ENCODE measurements at places on chromosomes 12 and 14.

DNA sequence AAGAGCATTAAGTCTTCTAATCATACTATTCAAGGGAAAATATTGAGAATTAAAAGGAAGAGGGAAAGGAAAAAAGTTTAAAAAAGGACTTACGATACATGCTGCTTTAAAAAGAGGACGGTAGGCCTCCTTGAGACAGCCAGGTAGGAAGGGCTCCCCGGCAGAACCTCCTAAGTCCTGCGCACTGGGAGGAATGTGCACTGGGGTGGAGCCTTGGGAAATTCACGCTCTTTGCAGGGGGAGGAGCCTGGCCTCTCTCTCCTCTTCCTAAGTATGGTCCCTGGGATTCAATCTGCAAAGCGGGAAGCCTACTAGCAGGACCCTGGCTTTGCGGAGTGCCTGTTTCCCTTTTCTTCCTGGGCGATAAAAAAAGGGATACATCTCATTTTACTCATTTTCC, 553.0 kb downstream of the RPS29 start:
- DNase-seq: no peak

DNA sequence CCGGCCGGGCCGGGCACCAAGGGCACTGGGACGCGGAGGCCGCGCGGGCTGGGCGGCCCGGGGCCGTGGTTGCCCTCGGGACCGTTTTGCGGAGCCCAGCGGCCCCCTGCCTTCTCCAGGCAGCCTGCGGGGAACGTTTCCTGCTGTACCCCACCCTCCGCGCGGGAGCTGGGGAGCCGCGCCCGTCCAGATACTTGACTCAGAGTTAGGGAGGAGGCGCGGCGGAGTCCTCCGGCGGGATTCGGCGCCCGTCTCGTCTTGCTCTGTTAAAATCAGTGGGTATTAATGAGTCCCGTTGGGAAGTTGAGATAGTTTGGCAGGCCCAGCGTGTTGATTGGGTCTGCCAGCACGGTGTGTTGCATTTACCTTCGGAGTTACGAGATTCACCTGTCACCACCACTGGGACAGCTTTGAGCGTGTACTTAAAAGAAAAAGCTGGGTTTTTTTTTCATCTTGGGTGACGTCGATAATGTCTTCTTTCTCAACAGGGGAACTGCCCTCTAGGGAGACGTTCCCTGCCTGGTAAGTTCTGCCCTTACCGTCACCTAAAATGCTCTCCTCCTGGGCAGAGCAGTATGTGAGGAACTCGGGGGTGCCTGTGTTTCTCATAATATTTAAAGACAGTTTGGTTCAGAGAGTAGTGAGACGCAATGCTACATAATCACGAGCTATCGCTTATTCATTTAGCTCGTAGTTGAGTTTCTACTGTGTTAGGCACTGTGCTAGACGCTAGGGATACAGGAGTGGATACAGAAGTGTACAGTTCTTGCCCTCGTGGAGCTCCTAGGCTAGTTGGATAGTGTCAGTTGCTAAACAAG, 596 bp downstream of the DLST start:
- DNase-seq: peak; percentile 39

DNA sequence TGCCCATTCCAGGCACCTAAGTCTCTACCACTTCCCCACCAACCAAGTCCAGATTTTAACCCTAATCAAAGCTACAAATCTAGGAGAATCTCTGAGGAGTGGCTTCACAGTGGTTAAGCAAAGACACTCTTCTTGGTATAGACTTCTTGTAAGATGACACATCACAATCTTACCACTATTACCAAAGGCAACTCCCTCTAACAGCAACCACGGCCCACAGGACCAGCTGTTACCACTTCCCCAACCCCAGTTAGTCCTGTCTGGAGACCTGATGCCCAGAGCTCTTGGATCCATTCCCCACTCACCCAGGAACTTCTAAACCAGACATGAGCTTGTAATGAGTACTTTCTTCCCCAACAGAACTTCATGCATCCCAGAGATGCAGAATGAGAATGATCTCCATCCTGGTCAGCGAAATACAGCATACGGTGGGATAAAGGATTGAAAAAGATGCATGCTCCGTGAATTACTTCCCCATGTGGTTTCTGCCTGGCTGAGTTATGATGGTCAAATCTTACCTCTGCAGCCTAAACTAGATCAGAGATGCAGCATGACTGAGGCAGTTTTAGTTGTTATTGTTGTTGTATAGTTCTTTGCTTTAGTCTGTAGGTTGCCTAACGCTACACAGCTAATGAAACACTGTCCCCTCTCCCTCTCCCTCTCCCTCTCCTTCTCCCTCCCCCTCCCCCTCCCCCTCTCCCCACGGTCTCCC, 87.7 kb upstream of the FOXN3 start:
- peak; percentile 35 for DNase-seq

DNA sequence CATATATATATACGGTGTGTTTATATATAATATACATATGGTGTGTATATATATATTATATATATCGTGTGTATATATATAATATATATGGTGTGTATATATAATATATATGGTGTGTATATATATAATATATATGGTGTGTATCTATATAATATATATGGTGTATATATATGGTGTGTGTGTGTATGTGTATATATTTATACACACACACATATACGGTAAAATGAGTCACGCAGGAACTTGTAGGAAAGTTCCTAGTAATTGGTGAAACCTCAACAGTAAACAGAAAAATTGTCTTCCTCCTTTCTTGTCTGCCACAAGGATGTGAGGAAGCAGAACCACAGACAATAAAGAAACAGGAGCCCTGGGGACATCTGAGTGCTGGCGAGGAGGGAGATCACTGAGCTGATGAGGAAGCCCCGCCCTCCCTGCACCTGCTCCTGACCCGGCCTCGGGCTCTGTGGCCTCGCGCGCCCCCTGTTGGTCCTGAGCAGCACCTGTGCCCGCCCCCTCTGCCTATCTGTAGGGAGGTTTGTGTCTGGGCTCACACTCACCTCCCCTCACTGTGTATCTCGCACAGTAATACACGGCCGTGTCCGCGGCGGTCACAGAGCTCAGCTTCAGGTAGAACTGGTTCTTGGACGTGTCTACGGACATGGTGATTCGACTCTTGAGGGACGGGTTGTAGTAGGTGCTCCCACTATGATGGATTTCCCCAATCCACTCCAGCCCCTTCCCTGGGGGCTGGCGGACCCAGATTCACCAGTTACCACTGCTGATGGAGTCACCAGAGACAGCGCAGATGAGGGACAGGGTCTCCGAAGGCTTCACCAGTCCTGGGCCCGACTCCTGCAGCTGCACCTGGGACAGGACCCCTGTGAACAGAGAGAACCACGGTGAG, 1079.4 kb downstream of the TMEM121 start:
- no peak for DNase-seq

DNA sequence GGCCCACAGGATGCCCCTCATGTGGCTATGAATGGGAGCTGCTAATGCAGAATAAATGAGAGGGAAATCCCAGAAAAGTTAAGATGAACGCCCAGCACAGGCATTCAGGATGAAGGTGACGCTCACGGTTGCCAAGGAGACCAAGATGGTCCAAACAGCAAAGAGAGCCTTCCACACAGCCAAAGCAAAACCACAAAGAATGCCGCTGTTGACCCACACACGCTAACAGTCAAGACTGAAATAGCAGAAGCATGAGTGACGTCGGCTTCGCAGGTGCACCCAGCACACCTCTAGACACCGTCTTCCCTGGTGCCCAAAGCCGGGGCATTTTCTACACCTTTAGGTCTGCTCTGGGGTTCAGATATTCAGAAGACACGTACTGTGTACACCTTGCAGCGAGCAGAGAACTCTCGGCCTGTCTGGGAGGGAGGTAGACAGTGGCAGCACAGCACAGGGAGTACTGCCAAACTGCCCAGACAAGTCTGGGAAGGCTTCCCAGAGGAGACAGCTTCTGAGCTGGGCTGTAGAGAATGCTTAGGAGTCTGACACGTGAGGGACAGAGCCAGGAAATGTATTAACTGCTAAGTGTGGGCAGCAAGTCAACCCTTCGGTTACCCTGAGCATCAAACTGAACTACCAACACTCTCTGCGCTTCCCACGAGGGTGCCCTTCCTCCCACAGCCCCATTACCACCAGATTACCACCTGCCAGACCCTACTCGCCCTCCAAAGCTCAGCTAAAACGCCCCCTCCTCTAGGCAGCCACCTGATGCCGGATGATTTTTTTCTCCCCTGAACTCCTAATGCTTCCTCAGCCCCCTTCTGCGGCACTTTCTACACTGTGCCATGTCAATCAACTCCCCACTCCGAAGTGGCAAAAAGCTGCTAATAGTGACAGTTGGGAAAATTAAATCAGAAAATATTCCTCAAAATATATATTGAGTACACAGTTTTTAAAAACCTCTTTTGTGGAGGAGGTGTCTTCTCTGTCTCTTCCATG, 50.1 kb downstream of the CCDC88C start:
- peak; percentile 79 for DNase-seq
